H4 (cell line): ENCODE measurements at places on chromosomes 6 and 20. TPM values are rescaled to one million over a fixed set of nuclear protein-coding genes. Genes with fewer than 3 reads are reported as not detected.
A peak's percentile ranks its signal among the peaks of the same experiment; 100 is the strongest.

DNA sequence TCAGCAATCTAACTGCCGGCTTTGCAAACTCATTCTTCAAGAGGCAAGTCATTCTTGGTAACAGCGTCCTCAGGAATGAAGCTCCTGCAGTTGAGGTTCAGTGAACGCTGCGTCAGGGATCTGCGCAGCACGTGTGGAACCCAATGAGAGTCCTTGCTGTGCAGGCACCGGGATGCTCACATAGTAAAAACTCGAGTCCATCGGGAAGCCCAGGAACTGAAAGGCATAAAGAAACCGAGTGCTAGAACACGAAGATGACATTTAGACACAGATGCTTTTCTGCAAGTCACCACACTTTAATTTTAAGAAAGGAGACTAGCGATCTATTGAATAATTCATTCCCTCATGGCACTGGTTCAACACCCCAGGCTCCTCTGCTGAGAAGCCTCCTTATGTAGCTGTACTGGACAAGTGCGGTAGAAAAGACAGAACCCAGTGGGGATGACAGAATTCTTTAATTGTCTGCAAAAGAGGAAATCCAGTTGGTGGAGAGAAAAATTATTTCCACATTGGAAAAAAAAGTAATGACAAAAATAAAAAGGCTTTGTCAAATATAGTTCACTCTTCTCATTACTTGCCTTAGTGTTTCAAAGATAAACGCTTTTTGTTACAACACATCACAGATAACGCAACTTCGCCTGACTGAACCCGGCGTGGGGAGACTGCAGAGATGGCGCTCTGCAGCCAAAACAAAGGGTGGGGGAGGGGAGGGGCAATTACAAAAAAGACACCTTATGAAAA lies 1.9 kb upstream of the AFDN start:
- DNase-seq = no peak

DNA sequence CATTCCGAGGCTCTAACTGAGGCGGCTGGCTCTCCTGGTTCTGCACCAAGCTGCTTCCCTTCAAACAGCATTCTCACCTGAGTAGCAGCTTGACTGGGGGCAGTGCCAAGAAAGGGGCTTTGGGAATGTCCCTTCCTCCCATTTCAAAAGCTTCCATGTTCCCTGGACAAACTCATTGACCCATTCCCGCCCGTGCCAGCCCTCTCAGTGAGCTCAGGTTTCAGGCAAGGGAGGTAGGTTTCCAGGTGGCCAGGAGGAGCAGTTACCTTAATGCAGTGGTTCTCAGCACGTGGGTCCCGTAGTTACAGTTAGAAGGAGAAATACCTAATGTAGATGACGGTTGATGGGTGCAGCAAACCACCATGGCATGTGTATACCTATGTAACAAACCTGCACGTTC lies 135.2 kb downstream of the ELOVL4 start:
- no peak for DNase-seq

DNA sequence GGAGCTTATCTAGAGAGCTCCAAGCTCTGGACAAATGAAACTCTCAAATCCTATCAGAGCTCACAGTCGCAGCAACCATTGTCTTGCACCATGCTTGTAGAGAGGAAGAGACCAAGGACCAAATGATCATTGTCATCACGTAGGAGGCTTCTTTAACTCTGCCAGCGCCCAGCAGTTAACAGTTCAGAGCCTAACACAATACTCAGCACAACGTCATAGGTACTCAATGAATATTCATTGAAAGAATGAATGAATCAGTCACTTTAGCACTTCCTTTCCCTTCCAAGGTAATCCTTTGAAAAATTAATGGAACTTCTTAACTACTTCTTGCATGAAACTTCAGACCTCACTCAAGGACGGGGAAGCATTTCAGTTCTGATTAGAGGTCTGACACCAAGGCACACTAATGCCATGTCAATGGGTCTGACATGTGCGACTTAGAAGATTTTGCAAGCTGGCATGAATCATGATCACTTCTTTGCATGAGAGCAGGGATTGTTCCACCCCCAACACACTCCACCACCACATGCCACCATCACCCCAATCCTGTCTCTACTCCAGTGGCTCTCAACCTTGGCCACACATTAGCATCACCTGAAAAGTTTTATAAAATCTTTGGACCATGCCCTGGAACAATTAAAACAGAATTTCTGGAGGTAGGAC lies 45.1 kb downstream of the KHDC1L start:
- no peak for DNase-seq

DNA sequence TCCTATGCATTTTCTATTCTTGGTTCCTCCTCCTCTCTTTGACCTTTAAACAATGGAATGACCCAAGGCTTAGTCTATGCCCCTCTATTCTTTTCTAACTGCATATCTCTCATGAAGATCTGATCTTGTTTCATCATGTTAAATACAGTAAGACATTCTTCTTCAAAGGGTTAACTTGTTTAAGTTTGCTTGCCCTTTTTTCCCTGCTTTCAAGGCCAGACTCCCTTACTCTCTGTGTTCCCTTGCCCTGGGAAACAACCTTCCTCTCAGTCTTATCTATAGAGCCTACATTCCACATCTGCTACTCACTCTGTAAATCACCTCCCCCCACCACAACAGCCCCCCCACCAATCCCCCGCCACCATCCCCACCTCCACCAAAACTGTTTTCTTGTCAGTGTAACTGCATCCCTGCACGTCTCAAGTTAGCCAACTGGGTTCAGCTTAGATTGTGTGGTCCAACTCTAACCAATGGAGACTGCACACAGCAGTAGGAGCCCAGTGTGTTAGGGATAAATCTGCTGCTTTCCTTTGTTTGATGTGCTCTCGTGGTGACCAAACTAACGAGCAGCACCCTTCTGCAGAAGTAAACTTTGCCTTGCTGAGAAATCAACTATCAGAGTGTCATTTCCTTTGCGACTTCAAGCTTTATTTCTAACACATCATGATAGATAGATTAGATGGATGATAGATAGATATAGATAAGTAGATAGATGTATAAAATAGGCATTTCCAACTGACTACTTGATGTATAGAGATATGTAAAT lies 12.6 kb downstream of the SPTLC3 start:
- no peak for DNase-seq

- peak; percentile 18 for DNase-seq
These were observed 14.7 kb upstream of the CHD6 start for GRCh38 chr20:41632896-41633295.

DNA sequence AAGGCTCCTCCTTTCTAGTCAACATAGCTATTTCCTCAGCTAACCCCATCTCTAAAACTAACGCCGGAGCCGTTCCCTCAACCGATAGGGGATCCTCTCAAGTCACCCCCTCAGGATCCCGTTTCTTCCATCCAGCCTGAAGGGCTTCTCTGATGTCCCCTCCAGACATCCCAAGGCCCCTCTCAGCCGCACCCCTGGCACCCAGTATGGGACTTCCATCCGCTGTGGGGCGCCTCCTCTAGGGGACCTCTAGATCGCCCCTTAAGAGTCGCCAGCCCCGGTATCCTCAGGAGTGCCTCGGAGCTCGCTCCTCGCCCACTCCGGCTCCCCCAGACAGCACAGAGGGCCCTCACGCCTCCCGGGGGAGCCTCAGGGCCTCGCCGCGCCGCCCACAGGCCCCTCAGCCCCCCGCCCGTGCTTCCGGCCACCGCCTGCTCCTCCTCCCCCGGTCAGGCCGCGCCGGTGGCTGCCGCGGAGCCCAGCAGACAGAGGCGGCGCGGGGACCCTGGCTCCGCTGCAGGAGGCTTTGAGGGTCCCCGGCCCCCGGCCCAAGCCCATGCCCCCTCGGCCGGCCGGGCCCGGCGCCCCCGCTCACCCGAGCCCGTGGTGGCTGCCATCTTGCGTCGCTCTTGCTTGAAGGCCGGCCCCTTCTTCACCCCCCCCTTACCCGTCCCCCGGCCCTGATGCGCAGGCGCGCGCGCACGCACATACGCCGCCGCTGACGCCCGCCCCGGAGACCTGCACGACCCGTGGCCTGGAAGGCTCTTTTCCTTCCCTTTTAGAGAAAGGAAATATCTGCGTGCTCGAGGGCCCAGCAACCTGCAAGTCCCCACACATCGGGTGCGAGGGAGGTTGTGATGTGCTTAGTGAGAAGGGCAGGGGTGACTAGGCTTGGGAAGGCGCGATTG lies at the start of gene UBE2V1:
TSS of gene UBE2V1 (minus strand) at position 639 of the 908 bp plus-strand sequence. CDS start at position 617, 22 bp downstream.
- peak; percentile 81 for DNase-seq

DNA sequence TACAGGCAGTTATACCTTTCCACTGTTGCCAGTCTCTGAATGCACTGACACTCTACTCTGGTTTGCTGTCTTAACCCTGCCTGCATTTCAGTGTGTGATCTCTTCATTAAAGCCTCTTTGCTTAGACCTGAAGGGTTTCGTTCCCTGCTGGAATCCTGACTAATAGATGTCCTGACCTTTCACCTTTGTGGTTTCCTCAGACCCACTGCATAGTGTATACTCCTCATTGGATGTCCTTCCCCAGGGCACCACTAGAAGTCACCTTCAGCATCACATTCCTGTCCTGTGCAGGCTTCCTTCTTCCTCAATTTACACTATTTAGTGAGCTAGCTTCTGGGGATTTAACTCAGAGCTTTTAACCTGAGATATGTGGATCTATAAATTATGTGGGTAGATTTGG lies 120.6 kb downstream of the RCAN2 start:
- DNase-seq = no peak

DNA sequence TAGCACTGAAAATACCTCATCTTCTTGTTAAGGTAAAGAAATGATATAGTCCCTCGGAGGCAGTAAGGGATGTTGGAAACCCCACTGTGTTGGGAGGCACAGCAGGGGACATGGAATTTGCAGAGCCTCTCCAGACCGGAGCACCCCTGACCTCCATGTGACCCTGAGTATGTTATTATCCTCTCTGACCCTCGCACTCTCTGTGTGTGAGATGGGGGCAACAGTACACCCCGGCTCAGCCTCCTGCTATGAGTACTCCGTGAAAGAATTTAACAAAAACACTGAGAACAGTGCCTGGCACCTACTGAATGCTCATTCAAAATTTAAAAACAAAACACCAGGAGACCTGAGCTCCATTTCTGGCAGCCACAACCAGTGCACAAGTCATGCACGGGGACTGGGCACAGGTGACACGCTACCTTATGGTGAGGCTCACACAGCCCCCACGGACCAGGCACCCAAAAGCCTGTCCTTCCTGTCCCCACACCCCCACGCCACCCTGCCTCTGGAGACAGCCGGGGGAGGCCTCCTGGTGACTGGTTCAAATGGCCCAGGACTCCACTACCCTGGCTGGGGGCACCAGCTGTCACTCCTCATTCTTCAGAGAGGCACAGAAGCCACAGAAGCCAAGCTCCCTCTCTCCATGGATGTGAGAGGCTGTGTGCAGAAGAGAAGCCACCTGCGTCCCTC lies 6.1 kb downstream of the NINL start:
- no peak for DNase-seq

Gene MYB
- total RNA-seq = 0.39 and 1.1 TPM in 2 replicates

Gene LAMA2
- 9.7 and 11.1 TPM in 2 replicates for total RNA-seq

Gene SYCP2
- 0.23 and 2.1 TPM in 2 replicates for total RNA-seq

Gene PTPRT
- not detected in 2 replicates for total RNA-seq

Gene COL12A1
- total RNA-seq = 247 and 272 TPM in 2 replicates

Gene MMS22L
- total RNA-seq = 21.7 and 24.2 TPM in 2 replicates

Gene KIF25
- 0.51 and 2.3 TPM in 2 replicates for total RNA-seq

Gene ADGRF5
- total RNA-seq = not detected in 2 replicates
